ENCODE measurements at places on chromosomes 4 and X. TPM values are rescaled to one million over a fixed set of nuclear protein-coding genes. Genes with fewer than 3 reads are reported as not detected.

HEPH gene
- not detected for total RNA-seq

GPRASP1 gene
- 0.62 TPM for total RNA-seq

WAS gene
- total RNA-seq, result 117 TPM

DDX53 gene
- not detected for total RNA-seq

PWWP3B gene
- total RNA-seq, result not detected

TCEANC gene
- total RNA-seq, result 2.8 TPM

LNX1 gene
- total RNA-seq, result not detected

LANCL3 gene
- 0.16 TPM for total RNA-seq

ARX gene
- total RNA-seq, result not detected

TMEM31 gene
- total RNA-seq, result not detected

GRCh38 chr4:128475597-128475996 is 188.0 kb upstream of the PGRMC2 start:
- no peak for DNase-seq

DNA sequence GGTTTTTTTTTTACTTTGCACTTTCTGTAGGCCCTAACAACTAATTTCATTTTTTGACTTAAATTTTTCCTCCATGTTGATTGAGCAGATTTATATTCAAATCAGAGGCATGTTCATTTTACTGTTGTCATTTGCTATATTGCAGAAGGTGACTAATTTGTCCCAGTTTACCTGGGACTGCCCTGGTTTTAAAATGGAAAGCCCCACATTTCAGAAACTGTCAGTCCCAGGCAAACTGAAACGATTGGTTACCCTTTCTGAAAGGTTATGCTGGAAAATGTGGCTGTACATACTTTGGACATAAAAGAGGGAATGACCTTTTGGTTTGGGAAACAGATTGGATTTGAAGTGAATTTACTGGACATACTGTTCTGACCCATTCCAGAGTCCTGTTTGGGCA is 160.0 kb downstream of the SPCS3 start:
- DNase-seq, result no peak

GRCh38 chr4:111128327-111128726 is 505.4 kb upstream of the PITX2 start:
- DNase-seq, result no peak

GRCh38 chrX:134480061-134480460 is 20.1 kb downstream of the HPRT1 start:
- DNase-seq, result no peak

- no peak for DNase-seq
Measured at GRCh38 chr4:150699599-150699998, 117.6 kb downstream of the MAB21L2 start.

- DNase-seq, result no peak
Measured at GRCh38 chrX:81876437-81876836, 674.5 kb downstream of the SH3BGRL start.

DNA sequence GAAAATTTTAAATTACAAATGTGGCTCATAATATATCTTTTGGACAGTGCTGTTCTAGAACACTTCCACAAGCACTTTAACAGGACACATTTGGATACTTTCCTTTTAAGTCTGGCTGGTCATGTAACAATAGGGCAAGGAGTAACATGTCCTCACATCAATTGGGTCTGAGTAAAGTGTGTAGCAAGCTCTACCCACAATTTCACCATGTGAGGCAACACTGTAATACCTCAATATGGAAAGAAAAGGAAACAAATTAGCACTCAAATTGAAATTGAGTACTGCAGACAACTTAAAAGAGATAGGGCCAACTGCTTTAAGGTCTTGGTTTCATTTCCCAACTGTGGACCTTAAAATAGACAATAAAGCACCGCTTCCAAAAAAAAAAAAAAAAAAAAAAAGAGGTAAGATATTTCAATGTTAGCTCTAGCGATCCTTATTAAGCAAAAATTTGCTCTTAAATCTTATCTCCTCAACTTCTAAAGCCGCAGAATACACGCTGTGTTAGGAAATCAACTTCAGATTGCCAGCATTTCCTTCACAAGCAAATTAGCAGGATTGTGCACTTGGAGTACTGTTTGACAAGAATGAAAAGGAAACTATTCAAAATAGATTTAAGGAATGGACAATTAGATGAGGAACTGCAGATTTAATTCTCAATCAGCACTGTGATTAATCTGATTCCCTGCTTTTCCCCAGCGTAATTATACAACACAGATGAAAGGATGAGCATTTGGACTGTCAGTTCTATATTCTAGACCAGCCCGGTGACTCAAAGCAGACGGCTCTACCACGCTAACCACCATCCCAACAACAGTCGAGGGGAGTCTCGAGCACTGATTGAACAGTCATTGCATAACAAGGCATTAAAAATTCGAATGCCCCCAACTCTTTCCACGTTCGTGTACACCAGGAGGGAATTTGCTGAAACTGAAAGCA is 1.6 kb downstream of the CASK start:
- no peak for DNase-seq

DNA sequence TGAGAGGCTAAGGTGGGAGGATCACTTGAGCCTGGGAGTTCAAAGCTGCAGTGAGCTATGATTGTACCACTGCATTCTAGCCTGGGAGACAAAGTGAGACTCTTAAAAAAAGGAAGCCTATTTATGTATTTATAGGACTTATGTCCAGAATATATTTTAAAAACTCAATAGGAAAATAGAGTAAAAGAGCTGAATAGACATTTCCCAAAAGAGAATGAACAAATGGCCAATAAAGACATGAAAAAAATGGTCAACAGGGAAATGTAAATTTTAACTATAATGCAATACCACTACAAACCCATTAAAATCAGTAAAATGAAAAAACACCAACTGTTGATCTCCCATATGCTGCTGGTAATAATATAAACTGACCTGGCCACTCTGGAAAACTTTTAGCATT is 115.0 kb downstream of the HUWE1 start:
- DNase-seq, result no peak

DNA sequence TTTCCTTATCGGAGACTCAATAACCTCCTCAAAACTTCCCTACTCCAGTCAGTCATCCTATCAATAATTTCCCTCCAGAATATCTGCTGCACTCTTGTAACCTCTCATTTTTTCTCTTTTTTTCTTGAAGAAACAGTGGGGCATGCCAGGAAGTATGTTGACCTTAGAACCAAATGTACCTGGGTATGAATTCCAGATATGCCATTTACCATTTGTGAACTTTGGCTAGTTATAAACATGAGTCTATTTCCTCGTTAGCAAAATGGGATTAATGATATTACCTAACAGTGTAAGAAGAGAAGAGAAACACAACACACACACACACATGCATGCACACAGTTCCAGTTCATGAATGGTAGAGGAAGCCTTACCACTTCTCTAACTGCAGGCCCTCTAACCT is 578.2 kb downstream of the FAM133A start:
- DNase-seq, result no peak

DNA sequence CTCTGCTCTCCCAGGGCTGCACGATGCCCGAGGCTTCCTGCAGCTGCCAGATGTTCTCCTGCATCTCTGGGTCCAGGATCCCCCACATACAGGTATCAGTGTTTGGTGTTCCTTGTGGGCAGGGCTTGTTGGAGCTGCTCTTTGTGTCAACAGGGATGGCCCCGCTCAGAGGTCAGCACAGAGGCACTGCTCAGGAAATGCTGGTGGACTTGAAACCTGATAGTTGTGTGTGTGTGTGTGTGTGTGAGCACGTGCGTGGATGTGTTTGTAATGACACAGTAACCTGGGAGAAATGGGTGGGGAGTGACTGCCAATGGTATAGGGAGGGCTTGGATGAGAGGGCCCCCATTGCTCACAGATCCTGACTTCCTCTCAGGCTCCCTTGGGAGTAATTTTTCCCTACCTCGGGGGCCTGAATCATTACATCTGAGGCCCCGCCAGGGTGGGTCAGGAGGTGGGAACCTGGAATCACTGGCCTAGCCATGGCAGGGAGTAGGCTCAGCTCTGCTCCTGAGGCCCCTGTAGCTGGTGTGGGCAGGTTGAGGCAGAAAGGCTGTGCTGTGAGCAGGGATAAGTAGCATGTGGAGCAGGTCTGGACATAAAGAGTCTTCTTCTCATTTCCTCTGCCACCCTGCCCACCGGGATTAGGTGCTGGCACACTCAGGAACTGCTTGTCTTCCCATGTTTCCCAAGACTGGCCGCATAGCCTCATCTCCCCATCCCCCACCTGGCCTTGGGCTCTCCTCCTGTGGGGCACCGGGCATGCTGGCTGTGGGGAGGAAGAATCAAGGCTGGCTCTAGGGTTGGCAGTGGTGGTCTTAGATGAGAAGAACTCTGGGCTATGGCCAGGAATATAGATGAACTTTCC is 2.5 kb upstream of the EFNB1 start:
- DNase-seq, result no peak

DNA sequence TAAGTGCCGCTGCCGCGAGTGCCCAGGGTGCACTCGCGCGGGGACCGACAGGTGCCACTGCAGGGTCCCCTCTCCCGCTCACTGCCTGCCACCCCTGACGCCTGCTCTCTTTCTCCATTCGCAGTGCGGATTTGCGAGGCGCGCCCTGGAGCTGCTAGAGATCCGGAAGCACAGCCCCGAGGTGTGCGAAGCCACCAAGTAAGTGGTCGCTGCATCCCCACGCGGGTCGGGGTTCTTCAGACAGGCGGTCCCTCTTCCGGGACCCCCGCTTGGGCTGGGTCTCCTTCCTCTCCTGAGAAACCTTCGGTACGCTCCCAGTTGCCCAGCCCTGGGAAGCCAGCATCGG is 547 bp downstream of the GUCY1A1 start:
- peak; percentile 10 for DNase-seq

- DNase-seq, result no peak
Measured at GRCh38 chr4:182141061-182141460, 102.1 kb upstream of the TENM3 start.

DNA sequence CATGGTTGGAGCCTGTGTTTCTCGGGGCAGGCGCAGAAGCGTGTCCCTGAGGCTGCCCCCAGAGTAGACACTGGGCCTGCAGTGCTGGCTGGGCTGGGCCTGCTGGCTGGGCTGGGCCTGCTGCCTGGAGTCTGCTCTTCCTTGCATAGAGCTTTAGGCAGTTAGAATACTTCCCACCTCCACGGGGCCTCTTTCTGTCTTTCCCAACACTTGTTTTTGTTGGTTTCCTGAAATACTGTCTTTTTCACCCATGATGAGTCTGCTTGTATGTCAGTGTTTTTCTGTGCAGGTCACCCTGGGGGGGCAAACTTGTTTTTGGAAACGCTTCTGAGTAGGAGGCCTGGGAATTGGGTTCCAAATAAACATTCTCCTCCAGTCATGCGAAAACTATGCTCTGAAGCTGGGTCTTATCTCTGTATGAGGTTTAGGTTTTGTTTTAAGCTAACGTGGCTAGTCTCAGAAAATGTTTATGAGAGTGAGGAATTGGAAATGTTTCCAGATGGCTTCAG is 32.2 kb downstream of the TRMT44 start:
- no peak for DNase-seq

DNA sequence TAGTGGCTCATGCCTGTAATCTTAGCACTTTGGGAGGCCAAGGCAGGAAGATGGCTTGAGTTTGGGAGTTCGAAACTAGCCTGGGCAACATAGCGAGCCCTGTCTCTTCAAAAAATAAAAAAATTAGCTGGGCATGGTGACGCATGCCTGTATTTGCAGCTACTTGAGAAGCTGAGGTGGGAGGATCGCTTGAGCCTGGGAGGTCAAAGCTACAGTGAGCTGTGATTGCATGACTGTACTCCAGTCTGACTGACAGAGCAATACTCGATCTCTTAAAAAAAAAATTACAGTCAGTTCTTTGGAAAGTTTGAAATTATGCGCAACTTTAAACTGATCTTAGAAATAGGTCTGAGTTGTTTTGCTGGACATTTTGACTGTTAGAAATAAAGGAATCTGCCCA is 55.8 kb downstream of the DOCK11 start:
- DNase-seq, result no peak

DNA sequence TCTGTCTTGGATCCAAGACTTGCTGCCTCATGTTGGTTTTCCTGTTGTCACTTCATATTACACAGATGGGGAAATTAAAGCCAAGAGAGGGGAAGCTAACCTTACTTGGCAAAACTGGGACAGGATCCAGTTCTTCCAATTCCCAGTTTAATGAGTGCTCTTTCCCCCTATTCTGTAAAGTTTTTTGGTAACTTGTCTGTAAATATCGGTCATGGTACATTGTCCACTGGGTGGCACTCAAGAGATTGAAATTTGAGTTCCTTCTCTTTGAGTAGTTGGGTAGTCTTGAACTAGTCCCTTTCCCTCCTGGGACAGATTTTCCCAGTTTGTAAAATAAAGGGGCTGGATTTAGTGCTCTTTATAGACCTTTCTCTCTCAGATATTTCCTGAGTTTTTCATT is 12.4 kb upstream of the EOLA2 start:
- DNase-seq, result no peak

DNA sequence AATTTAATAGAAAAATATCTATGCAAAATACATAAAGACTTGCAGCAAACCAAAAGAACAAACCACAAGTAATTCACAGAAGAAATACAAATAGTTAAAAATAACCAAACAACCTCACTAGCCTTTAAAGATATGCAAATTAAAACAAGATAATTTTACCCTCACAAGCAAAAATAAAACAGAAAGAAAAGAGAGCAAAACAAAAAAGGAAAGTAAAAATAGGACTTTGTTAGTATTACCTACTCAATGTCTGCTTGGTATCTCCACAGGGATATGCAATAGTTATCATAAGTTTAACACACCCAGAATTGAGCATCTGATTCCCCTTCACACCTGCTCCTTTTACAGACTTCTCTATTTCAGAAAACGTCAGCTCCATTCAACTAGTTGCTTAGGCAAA is 737.5 kb upstream of the MAGEB2 start:
- DNase-seq, result no peak

DNA sequence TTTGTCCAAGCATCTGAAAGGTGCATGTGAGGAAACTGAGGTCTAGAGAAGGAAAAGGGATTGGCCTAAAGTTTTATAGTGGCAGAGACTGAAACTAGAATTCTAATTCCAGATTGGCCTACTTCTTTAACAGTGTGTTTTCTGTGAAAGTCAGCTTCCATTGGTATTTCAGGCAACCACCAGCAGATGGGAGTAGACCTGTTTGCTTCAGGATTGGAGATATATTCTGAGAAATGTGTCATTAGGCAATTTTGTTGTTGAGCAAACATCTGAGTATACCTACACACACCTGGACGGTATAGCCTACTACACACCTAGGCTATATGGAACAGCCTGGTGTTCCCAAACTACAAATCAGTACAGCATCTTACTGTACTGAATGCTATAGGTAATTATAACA is 207.3 kb upstream of the RADX start:
- no peak for DNase-seq

- no peak for DNase-seq
Measured at GRCh38 chr4:110493520-110493919, 17.6 kb downstream of the ENPEP start.

DNA sequence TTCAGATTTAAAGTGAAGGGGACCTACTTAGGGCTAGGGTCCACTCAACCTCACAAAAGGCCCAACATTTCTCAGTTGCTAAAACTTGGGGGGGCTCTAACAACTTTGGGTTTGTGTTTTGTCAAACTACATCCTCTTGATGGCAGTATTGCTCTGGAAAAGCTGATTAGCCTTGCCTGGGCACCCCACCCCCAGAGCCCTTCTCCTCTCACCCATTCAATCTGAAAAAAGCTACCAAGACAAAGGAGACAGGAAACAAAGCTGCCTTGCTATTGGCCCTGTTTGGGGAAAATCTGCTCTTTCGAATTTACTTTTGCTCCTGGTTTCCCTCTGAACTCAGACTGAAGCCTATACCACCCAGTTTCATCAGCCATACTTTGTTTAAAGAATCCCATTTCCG is 195.2 kb upstream of the STK26 start:
- DNase-seq, result peak; percentile 47

- no peak for DNase-seq
Measured at GRCh38 chr4:25929298-25929686, 15.3 kb downstream of the SMIM20 start.

- no peak for DNase-seq
Measured at GRCh38 chr4:1767061-1767769, 25.9 kb upstream of the FGFR3 start.
